ENCODE measurements at places on chromosomes 6 and 20.
A peak's percentile ranks its signal among the peaks of the same experiment; 100 is the strongest.

- peak; percentile 95 for DNase-seq
These were observed 235.7 kb upstream of the ZNF217 start for GRCh38 chr20:53829255-53829723.

DNA sequence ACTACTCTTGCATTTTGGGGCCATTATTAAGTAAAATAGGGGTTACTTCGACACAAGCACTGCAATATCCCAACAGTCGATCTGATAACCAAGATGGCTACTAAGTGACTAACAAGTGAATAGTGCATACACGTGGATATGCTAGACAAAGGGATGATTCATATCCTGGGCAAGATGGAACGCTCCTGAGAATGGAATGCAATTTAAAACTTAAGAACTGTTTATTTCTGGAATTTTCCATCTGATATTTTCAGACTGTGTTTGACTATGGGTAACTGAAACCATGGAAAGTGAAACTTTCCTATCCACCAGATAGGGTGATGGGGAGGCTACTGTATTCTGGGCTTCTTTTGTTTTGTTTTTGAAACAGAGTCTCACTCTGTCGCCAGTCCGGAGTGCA, 66.5 kb downstream of the ILRUN start:
- DNase-seq, result peak; percentile 76

- DNase-seq, result peak; percentile 81
These were observed 105.9 kb downstream of the HIVEP2 start for GRCh38 chr6:142838821-142839685.

- no peak for DNase-seq
These were observed 273.6 kb upstream of the SUPT3H start for GRCh38 chr6:45651301-45651700.

GRCh38 chr20:46004889-46005473, 3.7 kb upstream of the MMP9 start:
- no peak for DNase-seq

DNA sequence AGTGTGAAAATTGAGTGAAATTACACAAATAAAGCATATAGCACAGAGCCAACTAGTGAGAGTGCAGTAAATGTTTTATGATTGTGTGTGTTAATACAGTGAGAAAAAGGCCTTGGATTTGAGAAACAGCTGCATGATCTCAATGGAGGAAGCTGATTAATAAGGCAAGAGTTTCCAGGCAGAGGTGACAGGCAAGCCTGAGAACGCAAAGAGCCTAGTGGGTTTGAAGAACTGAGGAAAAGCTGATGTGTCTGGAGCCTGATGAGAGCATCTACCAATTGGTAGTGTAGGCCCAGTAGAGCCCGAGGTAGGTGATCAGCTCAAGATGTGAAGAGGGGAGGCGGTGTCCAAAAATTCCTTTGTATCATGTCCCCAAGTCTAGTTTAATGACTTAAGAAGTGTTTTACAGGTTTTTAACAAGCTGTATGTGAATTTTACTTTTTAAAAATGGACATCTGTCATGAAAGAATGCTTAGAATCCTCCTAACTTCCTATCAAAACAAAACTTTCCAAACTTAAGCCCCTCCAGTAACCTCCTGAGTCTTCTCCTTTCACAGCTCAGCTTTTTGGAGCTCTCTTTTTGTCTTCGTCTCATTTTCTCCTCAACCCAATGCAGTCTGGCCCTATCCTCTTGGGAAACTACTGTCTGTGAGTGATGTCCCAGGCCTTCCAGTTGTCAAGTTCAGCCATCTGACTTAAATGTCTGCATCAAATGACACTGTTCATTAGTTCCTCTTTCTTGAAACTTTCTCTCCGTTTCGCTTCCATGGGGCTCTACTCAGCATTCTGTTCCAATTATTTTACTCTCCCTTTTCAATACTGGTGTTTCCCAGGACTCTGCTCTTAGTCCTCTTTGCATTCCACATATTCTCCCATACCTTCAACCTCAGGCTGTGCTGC, 1.2 kb downstream of the CDC40 start:
- DNase-seq, result peak; percentile 14

GRCh38 chr6:15823838-15824414, 161.1 kb upstream of the DTNBP1 start:
- no peak for DNase-seq

- DNase-seq, result no peak
These were observed 99.9 kb downstream of the L3MBTL3 start for GRCh38 chr6:130118236-130118635.

DNA sequence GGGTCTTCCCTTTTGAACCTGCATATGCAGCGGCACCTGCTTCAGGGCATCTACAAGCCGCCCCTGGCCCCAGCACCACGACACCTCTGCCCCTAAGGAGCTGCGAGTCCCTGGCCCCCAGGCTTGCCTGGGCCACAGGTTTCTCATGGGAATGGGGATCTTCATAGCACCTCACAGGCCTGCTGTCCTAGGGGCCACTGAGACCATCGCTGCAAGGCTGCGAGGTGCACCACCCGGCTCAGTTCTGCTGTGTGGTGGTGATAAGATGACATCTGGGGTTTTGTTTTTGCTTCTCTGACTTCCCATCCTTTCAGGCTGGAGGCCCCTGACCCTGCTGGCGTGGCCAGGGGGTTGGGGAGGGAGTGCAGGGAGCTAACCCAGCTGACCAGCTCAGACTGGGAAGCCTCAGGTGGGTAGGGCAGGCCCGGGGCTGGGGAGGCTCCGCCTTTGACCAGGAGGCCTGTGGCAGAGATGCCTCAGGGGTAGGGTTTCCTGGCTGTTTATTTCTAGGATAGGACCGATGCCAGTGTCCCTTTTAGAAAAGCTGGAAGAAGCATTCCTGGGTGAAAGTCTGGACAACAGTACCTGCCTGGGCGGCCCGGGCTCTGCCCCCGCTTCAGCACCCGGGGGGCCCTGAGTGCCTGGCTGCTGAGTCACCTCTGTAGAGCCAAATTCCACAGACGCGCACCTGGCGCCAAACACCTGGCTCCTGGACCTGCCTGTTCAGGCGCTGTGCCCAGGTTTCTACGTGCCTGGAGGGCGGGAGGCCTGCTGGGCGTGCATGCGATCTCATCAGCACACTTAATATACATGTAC, 264.7 kb downstream of the DLL1 start:
- DNase-seq, result no peak

DNA sequence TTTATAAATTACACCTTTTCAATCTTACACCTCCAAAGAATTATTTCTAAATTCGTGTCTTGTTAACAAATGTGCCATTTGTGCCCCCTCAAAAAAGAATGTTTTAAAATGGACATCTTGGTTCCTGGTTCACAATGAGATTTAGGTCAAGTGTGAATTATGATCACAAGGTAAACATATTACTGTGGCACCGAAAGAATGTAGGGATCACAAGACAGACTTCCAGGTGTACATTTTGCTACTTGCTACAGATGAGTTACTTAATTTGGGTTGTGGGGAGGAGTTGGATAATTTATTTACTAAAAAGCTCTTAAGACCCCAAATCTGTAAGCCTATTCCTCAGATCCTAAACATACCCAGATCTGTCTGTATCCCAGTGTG, 25.0 kb upstream of the ADTRP start:
- DNase-seq, result no peak

- DNase-seq, result no peak
These were observed 7.5 kb upstream of the TNXB start for GRCh38 chr6:32116674-32117073.

- peak; percentile 56 for DNase-seq
These were observed 1166.8 kb upstream of the CITED2 start for GRCh38 chr6:140541288-140541687.

- peak; percentile 92 for DNase-seq
These were observed 31.7 kb downstream of the MOXD1 start for GRCh38 chr6:132369526-132369925.

DNA sequence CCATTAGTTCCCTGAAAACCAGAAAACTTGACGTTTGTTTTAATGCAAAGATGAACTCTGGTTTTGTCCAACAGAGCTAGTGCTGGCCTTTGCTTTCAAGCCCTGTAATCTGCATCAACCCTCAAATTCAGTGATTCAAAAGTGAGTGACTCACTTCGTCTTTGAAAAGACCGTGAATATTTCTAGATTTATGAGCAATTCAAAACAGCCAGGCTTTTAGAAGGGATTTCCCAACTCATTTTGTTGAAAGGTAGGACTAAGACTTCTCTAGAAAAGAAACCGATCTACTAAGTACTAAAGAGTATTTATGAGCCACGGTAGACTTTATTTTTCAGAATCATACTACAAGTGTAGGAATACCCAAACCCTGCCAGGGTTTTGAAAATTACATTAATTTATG, 121.5 kb downstream of the UST start:
- DNase-seq, result peak; percentile 71

- DNase-seq, result no peak
These were observed 28.7 kb downstream of the SMPDL3A start for GRCh38 chr6:122817766-122818165.

DNA sequence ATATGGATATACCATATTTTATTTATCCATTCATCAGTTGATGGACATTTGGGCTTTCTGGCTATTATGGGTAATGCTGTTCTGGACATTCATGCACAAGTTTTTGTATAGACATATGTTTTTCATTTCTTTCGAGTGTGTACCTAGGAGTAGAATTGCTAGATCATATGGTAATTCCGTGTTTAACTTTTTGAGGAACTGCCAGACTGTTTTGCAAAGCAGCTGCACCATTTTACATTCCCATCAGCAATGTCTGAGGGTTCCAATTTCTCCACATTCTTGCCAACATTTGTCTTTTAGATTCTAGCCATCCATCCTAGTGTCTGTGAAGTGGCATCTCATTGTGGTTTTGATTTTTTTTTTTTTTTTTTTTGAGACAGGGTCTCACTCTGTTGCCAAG, 20.8 kb downstream of the SRC start:
- DNase-seq, result no peak

GRCh38 chr6:80382811-80383210, 276.3 kb downstream of the BCKDHB start:
- peak; percentile 54 for DNase-seq

DNA sequence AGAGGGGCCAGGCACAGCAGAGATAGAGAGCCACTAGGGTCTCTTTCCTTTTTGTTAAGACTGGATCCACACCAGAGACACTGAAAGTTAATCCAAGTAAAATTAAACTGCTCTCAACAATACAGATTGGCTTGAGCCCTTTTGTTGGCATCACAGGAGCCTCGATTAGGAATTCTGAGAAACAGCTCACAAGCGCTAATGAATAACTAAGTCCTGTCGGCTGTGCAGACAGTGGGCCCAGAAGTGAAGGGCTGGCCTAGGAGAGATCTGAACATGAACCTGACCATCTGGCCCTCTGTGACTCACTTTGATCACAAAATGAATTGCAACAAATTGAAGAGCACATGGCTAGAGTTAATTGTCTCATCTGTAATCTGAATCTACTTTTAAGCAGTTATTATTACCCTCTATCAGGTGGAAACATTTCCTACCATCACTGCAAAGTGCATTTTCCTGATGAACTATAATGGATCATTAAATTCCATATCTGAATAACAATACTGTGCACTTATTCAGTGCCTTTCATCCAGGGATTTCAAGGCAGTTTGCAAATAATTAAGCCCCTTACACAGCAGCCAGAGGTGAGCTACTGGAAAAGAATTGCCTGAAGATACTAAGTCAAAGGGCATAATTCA, 3.2 kb downstream of the BACH2 start:
- DNase-seq, result no peak

- no peak for DNase-seq
These were observed 34.8 kb downstream of the PPP1R16B start for GRCh38 chr20:38840053-38840893.

- DNase-seq, result peak; percentile 20
These were observed 163.6 kb upstream of the CENPW start for GRCh38 chr6:126176282-126176681.

GRCh38 chr20:24388828-24389380, 80.5 kb upstream of the SYNDIG1 start:
- DNase-seq, result no peak

DNA sequence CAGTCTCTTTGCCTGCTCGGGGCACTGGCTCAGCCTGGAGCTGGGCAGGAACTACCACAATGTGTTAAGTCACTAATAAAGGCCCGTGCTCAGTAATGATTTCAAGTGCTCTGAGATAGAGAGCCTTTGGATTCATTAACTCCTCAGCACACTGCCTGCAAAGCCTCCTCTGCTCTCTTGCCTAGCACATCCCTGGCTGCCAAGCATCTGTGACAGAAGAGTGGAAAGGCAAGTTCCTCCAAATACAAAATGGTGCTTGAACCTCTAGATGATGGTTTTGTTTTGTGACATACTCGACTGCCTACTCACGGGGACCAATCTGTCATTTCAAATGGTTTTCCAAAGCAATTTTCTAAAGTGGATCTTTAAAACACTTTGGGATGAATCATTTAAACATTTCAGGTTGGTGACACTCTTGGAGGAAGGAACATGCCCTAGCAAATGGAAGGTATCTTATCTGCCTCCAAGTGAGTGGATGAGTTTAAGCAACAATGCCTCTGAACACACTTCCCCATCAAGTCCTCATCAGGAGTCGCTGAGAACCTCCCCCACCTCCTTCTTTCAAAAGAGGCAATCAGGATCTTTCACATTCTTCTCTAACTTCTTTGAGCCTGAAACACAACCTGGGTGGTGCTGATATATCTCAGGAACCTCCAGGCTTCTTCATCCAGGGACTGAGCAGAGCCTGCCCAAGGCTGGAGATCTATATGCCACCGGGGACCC, 35.8 kb downstream of the METTL24 start:
- DNase-seq, result no peak

DNA sequence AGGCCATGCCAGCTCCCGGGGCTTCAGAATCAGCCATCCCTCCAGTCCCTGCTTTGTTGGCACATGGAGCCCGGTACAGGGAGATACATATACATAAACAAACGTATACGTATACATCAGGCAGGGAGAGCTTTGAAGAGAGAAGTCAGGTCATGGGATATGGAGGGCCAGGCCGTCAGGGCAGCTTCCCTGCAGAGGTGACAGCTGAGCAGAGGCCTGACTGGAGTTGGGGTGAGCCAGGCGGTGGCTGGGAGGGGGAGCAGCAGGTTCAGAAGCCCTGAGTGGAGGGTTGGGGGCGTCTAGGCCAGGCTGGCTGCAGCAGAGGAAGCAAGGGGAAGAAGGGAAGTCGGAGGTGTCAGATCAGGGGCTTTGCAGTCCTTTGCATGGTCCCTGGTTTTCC, 61.7 kb downstream of the STK35 start:
- DNase-seq, result no peak

DNA sequence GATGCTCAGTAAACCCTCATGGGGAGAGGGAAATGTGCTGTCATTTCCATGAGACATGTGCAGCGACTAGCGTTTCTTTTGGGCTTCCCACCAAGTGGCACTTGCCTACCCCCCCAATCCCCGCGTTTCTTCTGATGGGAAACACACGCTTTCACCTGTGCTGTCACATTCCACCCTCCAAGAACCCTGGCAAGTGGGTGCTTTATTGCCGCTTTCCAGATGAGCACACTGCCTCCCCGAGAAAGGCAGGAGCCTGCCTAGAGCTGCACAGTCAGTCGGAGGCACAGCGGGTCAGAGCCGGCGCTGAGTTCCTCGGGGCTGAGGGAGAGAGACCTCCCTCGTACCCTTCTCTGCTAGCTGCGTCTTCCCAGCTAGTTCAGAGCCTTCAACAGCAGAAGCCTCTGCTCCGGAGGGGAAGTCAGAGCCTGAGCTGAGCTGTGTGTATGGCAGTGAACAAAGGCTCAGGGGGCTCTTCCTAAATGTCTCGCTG, 12.3 kb upstream of the CCDC167 start:
- no peak for DNase-seq

Data from fibroblast of lung (primary cell).